Activated CD8-positive, alpha-beta memory T cell treated with anti-CD3 and anti-CD28 coated beads for 36 hours (primary cell): ENCODE measurements at places on chromosomes 3 and 15. TPM values are rescaled to one million over a fixed set of nuclear protein-coding genes. Genes with fewer than 3 reads are reported as not detected.

The ZBTB20 gene
- total RNA-seq, result 2.5 TPM

The PLCH1 gene
- 0.10 TPM for total RNA-seq

The ITGB5 gene
- 1.2 TPM for total RNA-seq

The TUSC7 gene
- not detected for total RNA-seq

The PTX3 gene
- total RNA-seq, result not detected

The LINGO1 gene
- not detected for total RNA-seq

The ACAP2 gene
- 35.3 TPM for total RNA-seq
